ENCODE measurements at places on chromosomes 3 and 15. TPM values are rescaled to one million over a fixed set of nuclear protein-coding genes. Genes with fewer than 3 reads are reported as not detected.

The GPR87 gene
- not detected for total RNA-seq

The LYZL4 gene
- total RNA-seq: not detected

The ADAMTS7 gene
- total RNA-seq: 13.2 TPM

The ATP1B3 gene
- total RNA-seq: 354 TPM

The CALML4 gene
- 7.2 TPM for total RNA-seq

The TM2D3 gene
- 44.1 TPM for total RNA-seq

The IL5RA gene
- total RNA-seq: not detected

The CDCP1 gene
- 4.8 TPM for total RNA-seq

The STXBP5L gene
- total RNA-seq: not detected

The SLC12A1 gene
- not detected for total RNA-seq

The WNT7A gene
- total RNA-seq: not detected

The TRIP4 gene
- total RNA-seq: 25.4 TPM

The ZBTB20 gene
- 54.4 TPM for total RNA-seq

The ZCWPW2 gene
- 0.51 TPM for total RNA-seq

The MESP2 gene
- total RNA-seq: 0.96 TPM

All from mesenteric fat pad (tissue), 1 donor.